PC-9 (cell line): ENCODE measurements at places on chromosomes 4 and X. TPM values are rescaled to one million over a fixed set of nuclear protein-coding genes. Genes with fewer than 3 reads are reported as not detected.

CFAP97 gene
- 33.4 and 48.2 TPM in 2 replicates for total RNA-seq

- DNase-seq = peak; percentile 75
These were observed 45.7 kb downstream of the PRPS1 start for GRCh38 chrX:107673933-107674479.

- peak; percentile 42 for DNase-seq
These were observed 124.3 kb downstream of the ADGRA3 start for GRCh38 chr4:22391551-22391950.

RTL3 gene
- not detected in 2 replicates for total RNA-seq

ODAPH gene
- 0.24 TPM in 1 of 2 replicates, not detected in the other for total RNA-seq

DNA sequence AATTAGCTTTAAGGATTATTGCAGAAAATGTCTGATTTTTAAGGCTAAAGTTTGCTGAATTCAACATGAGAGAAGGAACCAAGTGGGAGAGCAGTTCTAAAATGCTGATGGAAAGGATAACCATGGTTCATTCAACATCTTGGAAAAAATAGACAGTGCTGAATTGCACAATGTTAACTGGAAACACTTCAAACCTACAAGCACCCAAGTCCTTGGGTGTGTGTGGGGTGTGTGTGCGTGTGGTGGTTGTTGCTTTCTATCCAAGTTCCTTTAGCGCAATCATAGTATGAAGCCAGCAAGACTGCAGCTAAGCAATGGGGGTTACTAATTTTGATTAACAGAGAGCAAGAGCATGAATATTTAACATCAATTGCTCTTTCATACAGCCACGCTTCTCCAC lies 29.3 kb upstream of the SCOC start:
- DNase-seq = no peak
